Substantia nigra (tissue), 51 donors: ENCODE measurements at places on chromosomes 2 and 18.

- DNase-seq = no peak
Measured at GRCh38 chr2:28345619-28346018, 47.0 kb upstream of the FOSL2 start.

GRCh38 chr2:10882568-10882967, 29.2 kb upstream of the KCNF1 start:
- no peak for DNase-seq

DNA sequence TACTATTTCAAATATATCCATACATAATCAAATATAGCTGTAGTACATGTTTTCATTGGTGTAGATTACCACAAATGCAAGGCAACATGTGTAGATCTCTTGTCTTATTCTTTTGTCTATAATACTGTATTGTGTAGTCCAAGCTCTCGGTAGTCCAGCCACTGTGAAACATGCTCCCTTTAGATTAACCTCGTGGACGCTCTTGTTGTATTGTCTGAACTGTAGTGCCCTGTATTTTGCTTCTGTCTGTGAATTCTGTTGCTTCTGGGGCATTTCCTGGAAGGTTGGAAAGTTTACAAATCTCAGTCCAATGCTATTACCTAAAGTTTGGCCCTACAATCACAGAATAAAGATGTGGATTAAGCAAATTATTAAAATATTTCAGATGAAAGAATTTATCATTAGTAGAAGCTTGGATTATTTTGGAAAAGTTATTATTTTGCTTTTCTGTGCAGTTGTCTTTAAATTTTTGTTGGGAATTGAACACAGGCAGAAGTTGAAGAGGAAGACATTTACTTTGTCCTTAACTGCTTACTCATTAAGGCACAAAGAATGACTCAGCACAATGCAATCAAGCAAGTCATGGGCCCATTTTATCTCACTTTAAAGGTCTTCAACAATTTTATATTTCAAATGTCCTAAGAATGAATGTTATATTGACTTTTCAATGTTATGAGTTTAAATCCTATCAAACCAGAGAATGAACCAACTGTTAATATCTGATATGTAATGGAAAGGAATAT, 103.4 kb upstream of the CAVIN2 start:
- DNase-seq = no peak

GRCh38 chr18:12911025-12911928, 27.2 kb upstream of the PTPN2 start:
- DNase-seq = peak; percentile 10

DNA sequence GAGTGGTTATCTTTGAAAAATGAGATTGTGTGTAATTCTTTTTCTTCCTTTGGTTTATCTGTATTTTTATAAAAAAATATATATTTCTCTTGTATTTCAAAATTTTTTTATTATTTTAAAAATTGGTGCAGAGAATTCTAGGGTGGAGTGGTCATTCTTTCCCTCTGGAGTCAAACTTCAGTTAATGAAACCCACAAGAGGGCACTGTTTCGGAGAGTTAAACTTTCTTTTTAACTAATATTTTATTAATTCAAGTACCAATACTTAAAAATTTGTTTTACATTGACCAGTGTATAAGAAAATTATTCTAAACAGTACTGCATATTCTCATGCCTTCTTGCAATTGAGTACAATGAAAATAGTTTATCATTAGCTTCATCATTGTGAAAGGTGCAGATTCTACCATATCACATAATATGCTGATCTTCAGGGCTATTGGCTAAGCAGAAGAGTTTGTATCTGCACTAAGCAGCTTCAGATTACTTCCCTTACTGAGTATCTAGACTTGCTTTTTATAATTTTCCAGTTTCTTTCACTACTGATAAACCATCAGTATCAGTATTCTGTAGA, 50.1 kb downstream of the HS1BP3 start:
- no peak for DNase-seq

DNA sequence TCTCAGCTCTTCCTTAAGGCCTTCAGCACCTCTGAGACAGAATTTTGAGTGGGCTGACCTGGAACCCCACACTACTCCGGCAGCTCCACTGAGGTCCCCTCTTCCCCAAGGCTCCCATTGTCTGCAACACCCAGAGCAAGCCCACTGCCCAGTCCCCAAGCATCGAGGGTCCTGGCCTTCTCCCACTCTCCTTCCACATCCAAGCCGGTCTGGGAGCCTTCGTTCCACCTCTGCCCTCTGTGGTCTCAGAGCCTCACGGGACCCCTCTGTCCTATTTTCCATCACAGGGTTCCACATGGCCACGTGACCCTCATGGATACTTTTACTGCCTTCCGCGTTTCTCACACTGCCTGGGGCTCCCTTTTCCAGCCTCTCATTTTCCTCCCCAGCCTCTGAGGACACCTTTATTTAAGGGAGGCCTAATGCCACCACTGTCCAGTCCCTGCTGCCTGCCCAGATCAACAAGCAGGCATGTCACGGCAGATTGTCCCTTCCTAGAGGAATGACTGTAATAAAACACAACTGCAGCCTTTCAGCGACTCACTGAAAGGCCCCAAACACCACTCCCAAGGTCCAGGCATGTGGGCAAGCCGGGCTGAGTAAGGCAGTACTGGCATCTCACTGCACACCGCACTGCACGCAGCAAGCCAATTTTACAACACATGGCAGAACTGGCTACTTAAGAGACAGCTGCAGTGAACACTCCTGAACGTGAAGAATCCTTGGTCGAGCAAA, 7.9 kb upstream of the SALL3 start:
- DNase-seq = no peak

DNA sequence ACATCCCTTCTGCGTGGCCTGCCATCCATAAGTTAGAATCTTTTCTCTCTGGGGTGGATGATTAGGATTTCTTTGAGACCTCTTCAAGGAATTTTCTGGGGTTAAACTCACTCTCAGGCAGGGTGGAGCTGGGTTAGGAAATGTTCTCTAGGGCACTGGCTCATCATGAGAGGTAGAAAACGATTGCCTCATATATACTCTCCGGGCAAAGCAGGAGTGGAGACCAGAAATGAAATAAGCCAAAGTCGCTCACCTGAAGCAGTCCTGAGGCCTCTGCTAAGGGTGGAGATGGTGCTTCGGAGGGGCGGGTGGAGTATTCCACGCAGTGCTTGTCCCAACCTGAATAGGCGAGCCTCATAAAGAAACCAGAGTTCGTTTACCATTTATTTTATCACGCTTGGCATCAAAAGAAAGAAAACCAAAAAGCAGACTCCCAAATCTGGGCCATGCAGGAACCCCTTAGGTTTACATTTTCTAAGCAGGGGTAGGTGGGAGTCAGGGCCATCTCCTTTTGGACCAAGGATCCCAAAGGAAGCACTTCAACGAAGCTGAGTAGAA, 249.3 kb upstream of the MEIS1 start:
- no peak for DNase-seq

GRCh38 chr18:8116341-8117005, 492.8 kb upstream of the RAB12 start:
- no peak for DNase-seq

- no peak for DNase-seq
Measured at GRCh38 chr18:6382963-6383362, 31.7 kb downstream of the L3MBTL4 start.

DNA sequence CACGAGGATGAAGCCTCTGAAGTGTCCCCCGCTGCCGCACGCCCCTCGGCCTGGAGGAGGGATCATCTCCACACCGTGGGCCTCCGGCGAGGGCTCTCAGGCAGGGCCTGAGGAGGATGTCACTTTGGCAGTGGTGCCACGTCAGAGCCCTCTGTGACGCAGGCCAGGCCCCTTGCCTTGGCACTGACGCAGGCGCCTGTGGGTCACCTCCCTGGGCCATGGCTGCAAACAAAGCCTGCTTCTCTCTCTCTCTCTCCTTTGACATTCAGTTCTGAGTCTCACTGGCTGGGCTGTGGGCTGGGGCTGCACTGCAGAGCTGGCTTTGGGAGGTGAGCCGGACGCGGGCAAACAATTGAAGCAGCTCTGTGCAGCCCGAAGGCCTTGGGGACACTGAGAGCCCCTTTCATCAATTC, 273.7 kb downstream of the TWIST2 start:
- peak; percentile 86 for DNase-seq

DNA sequence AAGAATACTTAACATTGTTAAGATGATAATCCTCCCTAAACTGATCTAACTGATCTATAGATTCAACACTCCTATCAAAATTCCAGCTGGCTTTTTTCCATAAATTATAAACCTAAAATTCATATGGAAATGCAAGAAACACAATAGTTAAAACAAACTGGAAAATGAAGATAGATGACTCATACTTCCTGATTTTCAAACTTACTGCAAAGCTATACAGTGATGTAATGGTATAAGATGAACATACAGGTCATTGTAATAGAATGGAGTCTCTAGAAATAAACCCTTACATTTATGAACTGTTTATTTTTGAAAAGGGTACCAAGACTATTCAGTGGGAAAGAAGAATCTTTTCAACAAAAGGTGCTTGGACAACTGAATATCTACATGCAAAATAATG, 32.3 kb downstream of the UBXN4 start:
- no peak for DNase-seq

DNA sequence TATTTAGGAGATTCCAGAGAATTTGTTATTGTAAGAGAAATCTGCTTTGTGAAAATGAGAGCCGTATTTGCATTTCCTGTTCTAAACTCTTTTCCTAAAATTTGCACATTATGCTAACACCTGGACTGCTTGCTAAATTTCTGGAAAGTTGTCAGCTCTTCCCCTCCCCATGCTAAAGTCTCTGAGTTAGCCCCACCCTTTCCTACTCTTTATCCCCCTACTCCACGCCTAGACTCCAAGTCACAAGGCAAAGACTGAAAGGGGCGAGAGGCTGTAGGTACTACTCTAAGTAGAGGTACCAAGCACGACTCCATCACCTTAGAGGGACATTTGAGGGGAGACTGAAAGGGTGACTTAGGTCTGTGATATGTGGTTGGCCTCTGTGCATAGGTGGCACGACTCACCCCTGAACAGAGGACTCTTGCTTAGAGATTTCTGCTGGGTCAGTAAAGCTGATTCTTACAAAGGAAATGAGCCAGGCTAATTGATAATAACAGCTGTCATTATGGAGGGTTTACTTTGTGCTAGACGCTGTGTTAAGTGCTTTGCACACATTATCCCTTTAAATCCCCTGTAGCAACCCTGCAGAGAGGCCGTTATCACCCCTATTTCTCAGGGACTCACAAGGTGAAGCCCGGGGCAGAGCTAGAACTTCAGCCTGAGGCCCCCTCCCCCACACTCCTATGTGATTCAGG, 373.5 kb downstream of the EN1 start:
- DNase-seq = no peak

GRCh38 chr2:45237850-45238542, 228.7 kb upstream of the SIX2 start:
- DNase-seq = no peak

GRCh38 chr2:109387778-109388469, 225.8 kb downstream of the SEPTIN10 start:
- no peak for DNase-seq

GRCh38 chr18:8367217-8367988, 241.8 kb upstream of the RAB12 start:
- peak; percentile 11 for DNase-seq

GRCh38 chr2:225739328-225739727, 339.8 kb downstream of the NYAP2 start:
- no peak for DNase-seq

GRCh38 chr2:19247186-19247585, 111.2 kb downstream of the OSR1 start:
- DNase-seq = no peak

- no peak for DNase-seq
Measured at GRCh38 chr2:238295144-238296112, 7.0 kb upstream of the PER2 start.

DNA sequence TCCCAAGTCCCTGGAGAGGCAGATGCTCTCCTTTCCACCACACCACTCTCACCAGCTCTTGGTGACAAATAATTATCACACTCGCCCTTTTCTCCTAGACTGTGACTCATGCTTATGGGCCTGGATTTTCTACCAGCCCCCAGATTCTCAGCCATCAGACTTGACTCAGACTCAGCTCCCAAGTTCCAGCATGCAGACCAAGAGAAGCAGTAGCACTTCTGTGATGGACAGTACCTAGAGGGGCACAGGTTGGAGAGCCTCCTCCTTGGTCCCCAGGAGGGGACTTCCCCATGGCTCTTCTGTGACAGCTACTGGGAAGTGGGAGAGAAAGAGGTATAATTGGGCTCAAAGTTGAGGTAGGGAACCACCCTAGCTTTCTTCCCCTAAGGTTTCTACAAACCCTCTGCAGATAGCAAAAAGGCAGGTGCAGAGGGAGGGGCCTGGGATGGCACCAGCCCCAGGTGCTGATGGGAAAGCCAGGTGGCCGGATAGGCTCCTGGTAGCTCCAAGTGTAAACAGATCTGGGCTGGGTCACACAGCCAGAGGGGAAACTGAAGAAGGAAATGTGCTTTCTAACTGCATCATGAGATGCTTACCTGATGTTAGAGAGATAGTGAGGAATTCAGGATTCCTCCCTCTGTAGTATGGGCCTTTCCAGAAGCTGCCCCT, 4.1 kb downstream of the TCF23 start:
- DNase-seq = no peak

GRCh38 chr2:192190474-192190873, 4.3 kb downstream of the TMEFF2 start:
- no peak for DNase-seq

DNA sequence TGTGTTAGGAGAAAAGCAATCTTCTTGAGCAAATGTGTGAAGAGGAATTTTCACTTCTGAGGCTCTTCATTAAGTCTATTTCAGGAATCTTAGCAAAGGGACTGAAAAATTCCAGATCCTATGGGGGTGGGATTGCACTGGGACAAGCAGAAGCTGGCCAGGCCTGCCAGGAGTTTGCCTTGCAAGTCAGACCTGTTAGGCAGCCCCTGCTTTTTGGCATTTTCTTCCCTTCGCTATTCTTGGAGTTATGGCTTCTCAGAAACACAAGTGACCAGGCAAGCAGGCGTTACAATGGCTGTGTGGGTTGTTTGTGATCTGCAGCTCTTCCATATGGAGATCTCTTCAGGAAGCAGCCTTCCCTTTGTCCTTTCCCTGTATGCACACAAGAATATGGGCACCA, 8.0 kb upstream of the CCDC85A start:
- DNase-seq = no peak

DNA sequence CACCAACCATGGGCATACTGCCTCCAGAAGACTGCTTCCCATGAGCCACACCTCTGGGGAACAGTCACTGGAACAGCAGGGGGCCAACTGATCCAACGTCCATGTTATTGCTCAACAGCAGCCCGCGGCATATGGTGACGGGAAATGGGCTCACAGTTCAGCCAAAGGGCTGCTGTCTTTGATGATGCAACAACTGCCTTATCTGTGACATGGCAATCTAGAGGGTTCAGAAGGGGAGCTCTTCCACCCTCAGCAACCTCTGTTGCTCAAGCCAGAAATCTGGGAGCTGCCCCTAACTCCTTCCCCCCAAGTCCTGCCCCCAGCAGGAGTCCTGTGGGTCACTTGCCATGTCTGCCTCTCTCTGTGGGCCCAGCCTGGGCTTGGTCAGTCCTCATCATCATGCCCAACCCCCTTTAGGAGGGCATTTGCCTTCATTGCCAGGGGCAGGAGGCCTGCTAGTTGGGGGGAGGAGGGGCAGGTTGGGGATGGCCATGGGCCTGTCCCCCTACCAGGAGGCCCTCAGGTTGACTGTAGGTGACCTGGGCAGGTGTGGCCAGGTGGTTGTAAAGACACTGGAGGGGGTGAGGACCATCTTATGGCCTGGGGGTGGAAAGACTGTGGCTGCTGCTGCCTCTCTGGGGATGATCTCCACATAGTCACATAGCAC, 212.9 kb downstream of the CYP26B1 start:
- no peak for DNase-seq

GRCh38 chr18:13206301-13206700, 12.3 kb upstream of the LDLRAD4 start:
- DNase-seq = no peak
